ENCODE measurements at places on chromosomes 5 and 9.

DNA sequence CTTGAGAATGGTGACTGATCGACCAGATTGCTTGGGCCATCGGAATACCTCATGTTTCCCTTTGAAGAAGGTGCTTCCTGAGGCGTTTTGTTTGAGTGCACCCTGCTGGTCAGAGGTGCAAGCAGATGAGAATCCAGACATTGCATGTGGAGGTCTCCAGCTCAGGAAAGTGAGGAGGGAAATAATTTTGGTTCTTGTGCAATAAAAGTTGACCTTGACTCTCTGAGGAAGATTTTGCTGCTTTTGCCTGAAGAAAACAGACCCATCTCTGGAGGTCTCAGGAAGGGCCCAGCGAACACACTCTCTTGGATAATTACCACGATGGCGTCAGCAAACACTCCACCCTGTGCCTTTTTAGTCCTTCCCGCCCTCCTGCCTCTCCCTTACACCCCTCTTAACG is 69.7 kb downstream of the GRAMD2B start:
- no peak for DNase-seq

GRCh38 chr5:145479857-145480256 is 355.3 kb downstream of the PRELID2 start:
- DNase-seq: no peak

DNA sequence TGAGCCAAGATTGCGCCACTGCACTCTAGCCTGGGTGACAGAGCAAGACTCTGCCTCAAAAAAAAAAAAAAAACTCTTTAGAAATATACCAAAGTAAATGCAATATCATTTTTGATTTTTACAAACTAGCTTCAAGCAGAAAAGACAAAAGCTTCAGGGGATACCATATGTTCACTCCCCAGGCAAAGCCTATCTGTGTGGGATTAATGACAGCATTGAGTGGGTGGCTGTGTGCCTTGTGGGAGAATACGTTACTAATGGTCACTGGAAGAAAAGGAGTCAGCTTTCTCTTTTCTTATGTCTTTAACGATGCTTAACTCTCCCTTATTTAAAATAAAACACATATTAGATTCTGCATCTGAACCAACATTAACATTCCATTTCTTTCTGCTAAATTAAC is 1.9 kb downstream of the PCA3 start:
- DNase-seq: no peak

- DNase-seq: peak; percentile 53
Measured at GRCh38 chr5:42912184-42912798, 100.6 kb upstream of the SELENOP start.

DNA sequence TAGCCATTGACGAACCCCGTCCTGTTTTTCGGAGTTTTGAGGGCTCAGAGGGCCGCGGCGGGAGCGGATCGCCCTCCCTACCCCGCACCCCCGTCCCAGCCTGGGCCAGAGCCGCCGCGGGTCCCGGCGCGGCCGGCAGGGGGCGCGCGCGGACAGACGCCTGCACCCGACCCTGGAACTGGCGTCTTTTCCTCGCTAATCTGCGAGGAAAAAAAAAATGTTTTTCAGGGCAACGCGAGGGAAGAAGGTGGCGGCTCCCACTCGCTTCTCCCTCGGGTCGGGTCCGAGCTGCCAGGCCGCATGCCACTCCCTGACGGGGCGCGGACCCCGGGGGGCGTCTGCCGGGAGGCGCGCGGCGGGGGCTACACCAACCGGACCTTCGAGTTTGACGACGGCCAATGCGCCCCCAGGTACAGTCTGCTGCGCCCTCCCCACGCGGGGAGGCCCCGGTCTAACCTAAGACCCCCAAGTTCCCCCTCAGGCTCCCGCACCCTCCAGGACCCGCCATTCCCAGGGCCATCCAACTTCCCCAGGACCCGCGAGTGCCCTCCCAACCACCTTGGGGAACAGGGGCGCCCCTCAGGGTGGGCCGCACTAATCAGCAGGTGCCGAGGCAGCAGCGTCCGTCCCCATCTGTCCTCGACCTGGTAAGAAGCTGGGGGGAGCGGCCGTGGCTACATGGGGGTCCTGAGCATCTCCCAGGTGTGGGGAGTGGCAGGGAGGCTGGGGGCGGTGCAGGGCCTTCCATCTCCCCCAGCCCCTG is at the start of gene KCNT1:
KCNT1 (plus strand) TSS at position 227 of the 763 bp plus-strand sequence; CDS start at position 301, 74 bp downstream.
- DNase-seq: no peak
